Stimulated activated CD8-positive, alpha-beta memory T cell treated with anti-CD3 and anti-CD28 coated beads, Interleukin-15, amount 100 ng/mL, for 24 hours (primary cell): ENCODE measurements at places on chromosomes 7 and 10.

DNA sequence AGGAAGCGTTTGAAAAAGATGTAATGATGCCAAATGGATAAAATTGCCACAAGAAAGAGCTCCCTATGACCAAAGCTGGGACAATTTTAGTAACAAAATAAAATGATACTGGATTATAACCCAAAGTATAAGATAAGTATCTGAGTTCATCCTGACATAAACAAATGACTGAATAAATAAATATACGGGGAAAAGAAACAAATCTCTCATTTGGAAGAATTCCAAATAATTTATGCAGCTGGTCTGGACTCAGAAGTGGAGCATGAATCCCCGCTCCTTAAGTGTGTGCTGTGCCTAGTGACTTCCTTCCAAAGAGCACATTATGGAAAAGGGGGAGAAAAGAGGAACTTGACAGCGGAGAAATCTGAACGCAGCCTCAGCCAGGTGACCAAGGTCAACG is 186.2 kb downstream of the RAMP3 start:
- no peak for DNase-seq

- no peak for DNase-seq
Observed at GRCh38 chr10:82628373-82628772, 753.4 kb downstream of the NRG3 start.

- no peak for DNase-seq
Observed at GRCh38 chr7:2031451-2031845, 201.3 kb downstream of the MAD1L1 start.

GRCh38 chr7:112356596-112356995 is 93.7 kb upstream of the IFRD1 start:
- no peak for DNase-seq
